Neural crest cell (in vitro differentiated cells): ENCODE measurements at places on chromosomes 16 and 17. TPM values are rescaled to one million over a fixed set of nuclear protein-coding genes. Genes with fewer than 3 reads are reported as not detected.

DNA sequence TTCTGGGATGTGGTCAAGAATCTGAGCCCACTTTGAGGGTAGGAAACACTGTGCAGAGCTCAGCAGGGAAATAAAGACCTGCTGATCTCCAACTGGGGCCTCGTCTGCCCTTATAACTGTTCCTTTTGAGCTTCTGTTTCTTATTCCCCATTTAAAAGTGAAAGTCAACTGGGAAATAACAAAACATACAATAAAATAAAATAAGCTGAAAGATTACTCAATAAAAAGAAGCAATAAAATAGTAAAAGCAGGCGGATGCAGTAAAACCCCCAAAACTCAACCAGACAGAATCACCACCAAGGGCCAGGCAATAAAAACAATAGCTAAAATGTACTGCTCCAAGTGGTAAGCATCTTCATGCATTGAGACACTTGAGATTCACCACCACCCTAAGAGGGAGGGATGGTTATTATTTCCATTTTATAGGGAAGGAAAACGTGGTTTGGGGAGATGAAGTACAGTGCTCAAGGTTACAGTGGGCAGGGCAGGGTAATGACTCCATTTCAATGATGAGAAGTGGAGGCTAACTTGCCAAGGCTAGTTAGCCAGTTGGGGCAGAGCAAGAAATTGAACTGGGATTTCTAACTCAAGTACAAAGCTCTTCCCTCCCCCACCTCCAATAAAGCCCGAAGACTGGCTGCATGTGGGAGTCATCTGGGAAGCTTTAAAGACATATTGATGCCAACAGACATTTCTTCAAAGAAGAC, 6.4 kb upstream of the SPACA3 start:
- H3K27me3 ChIP-seq: peaks cover 15% of the 10 kb centered on the region
- peaks cover 6% of the 10 kb centered on the region for H3K36me3 ChIP-seq
- no peaks in the 10 kb centered on the region for H3K4me1 ChIP-seq
- DNase-seq: no peak
- no peak overlapping the region for H3K4me3 ChIP-seq

GRCh38 chr17:31900877-31901276, 631 bp downstream of the UTP6 start:
- H3K36me3 ChIP-seq: peaks cover 3% of the 10 kb centered on the region
- H3K27me3 ChIP-seq: no peaks in the 10 kb centered on the region
- no peak for DNase-seq
- no peak overlapping the region for H3K4me3 ChIP-seq
- peaks cover 3% of the 10 kb centered on the region for H3K4me1 ChIP-seq

DNA sequence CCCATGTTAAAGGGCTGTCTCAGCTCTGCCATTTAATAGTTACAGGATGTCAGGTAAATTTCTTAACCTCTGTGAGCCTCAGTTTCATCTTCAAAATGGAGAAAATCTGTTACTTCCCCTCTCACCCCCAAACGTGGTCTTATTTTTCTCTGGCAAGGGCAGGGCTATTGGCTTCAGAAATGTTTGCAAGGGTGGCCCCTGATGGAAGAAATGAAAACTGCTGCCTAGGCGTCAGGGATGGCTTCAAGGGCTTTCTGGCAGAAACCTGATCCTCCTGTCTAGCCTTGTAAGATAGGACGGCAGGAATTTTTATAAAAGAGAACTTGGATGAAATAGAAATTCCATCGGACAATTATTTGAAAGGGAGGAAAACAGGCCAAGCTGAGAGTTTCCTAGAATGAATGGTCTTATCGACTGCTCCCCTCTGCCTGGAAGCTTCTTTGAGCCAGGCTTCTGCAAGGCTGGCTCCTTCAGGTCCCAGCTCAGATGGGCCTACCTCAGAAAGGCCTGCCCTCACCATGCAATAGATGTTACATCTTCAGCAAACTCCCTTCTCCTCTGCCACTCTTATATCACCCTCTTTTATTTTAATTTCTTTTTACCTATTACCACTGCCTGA, 43.0 kb upstream of the TANGO6 start:
- H3K36me3 ChIP-seq: no peaks in the 10 kb centered on the region
- H3K4me3 ChIP-seq: no peak overlapping the region
- no peak overlapping the region for H3K27ac ChIP-seq
- no peaks in the 10 kb centered on the region for H3K4me1 ChIP-seq
- DNase-seq: peak; percentile 60

Gene CCL13
- total RNA-seq: not detected in 2 replicates

DNA sequence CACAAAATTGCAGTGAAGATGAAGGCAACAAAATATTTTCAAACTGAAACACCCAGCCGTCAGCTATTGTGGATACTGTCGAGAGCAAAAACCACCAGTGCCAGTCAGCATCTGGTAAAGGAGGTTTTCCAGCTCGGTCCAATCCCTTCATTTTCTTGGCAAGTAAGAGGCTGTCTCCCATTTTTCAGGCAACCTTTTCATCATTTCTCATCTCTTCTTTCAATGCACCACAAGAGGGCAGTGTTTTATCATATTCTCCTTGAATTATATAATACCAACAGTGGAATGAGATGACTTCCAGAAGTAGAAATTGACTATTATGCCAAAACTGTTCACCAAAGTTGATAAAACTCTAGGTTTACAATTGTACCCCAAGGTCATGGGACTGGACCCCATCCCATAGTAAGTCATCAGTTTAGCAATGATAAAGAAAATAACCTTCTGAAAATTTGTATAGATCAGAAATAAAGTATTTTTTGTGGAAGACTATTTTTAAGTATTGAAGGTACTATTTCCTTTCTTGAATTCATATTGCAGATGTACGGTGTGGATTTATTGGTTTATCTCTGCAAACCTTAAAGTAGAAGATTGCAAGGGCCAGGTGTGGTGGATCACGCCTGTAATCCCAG, 16.8 kb downstream of the NQO1 start:
- H3K4me1 ChIP-seq: no peaks in the 10 kb centered on the region
- no peaks in the 10 kb centered on the region for H3K27me3 ChIP-seq
- peaks cover 4% of the 10 kb centered on the region for H3K36me3 ChIP-seq

Gene PRSS27
- total RNA-seq: 5.3 and 7.8 TPM in 2 replicates

- DNase-seq: no peak
- peaks cover 4% of the 10 kb centered on the region for H3K4me1 ChIP-seq
- H3K36me3 ChIP-seq: no peaks in the 10 kb centered on the region
- no peak overlapping the region for H3K27ac ChIP-seq
- H3K4me3 ChIP-seq: no peak overlapping the region
Measured at GRCh38 chr16:48970216-48970615, 311.4 kb downstream of the CBLN1 start.

DNA sequence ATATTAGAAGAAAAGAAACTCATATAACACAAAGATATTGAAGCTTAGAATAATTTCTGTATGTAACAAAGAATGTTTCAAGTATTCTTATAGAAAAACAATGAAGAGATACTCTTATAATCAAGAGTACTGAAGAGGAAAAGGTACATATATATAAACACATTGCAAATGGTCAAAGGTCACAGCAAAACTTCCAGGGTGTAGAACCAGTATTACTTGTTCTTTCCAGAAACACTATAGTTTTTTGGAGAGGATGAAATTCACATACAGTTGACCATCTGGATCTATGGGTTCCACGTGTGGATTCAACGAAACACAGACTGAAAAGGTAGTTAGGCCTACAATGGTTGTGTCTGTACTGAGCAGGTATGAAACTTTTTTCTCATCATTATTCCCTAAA, 22.6 kb downstream of the PRPSAP1 start:
- no peak overlapping the region for H3K27ac ChIP-seq
- H3K36me3 ChIP-seq: peaks cover 6% of the 10 kb centered on the region
- no peak overlapping the region for H3K4me3 ChIP-seq
- H3K27me3 ChIP-seq: no peaks in the 10 kb centered on the region
- peaks cover 8% of the 10 kb centered on the region for H3K4me1 ChIP-seq
- DNase-seq: no peak

GRCh38 chr16:46748775-46749705, 896 bp upstream of the MYLK3 start:
- DNase-seq: no peak
- H3K36me3 ChIP-seq: no peaks in the 10 kb centered on the region
- H3K27me3 ChIP-seq: no peaks in the 10 kb centered on the region
- no peak overlapping the region for H3K4me3 ChIP-seq
- peaks cover 37% of the 10 kb centered on the region for H3K4me1 ChIP-seq

GRCh38 chr17:44061446-44061845, 5.0 kb downstream of the LSM12 start:
- H3K4me1 ChIP-seq: peaks cover 20% of the 10 kb centered on the region
- no peak for DNase-seq
- no peaks in the 10 kb centered on the region for H3K27me3 ChIP-seq
- H3K27ac ChIP-seq: no peak overlapping the region

GRCh38 chr17:10171122-10171571, 27.3 kb downstream of the GAS7 start:
- H3K36me3 ChIP-seq: no peaks in the 10 kb centered on the region
- DNase-seq: no peak
- peaks cover 20% of the 10 kb centered on the region for H3K4me1 ChIP-seq
- H3K4me3 ChIP-seq: no peak overlapping the region
- H3K27ac ChIP-seq: peak overlapping the region; percentile 46
- peaks cover 7% of the 10 kb centered on the region for H3K27me3 ChIP-seq

Gene GUCY2D
- total RNA-seq: not detected in 2 replicates

Gene TPSG1
- not detected in 2 replicates for total RNA-seq

GRCh38 chr17:32741381-32741780, 135.5 kb downstream of the MYO1D start:
- no peak overlapping the region for H3K27ac ChIP-seq
- H3K4me1 ChIP-seq: peaks cover 16% of the 10 kb centered on the region
- DNase-seq: no peak
- no peak overlapping the region for H3K4me3 ChIP-seq

DNA sequence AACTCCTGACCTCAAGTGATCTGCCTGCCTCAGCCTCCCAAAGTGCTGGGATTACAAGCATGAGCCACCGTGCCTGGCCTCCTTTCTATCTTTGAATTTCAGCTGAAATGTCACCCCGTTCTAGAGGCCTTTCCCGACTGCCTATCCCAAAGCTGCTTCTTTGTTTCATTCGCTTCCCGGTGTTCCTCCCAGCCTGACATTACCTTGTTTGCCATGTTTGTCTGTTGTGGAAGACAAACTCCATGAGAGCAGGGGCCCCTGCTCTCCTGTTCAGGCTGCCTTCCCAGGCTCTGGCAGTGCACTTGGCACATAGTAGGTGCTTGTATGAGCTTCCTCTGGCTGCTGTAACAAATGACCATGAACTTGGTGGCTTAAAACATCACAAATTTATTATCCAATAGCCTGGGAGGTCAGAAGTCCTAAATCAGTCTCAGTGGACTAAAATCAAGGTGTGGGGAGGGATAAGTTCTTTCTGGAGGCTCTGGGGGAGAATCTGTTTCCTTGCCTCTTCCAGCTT, 2.6 kb upstream of the CCL22 start:
- no peaks in the 10 kb centered on the region for H3K36me3 ChIP-seq
- H3K27me3 ChIP-seq: peaks cover 7% of the 10 kb centered on the region
- no peak overlapping the region for H3K4me3 ChIP-seq
- H3K4me1 ChIP-seq: no peaks in the 10 kb centered on the region
- H3K27ac ChIP-seq: no peak overlapping the region
- no peak for DNase-seq

DNA sequence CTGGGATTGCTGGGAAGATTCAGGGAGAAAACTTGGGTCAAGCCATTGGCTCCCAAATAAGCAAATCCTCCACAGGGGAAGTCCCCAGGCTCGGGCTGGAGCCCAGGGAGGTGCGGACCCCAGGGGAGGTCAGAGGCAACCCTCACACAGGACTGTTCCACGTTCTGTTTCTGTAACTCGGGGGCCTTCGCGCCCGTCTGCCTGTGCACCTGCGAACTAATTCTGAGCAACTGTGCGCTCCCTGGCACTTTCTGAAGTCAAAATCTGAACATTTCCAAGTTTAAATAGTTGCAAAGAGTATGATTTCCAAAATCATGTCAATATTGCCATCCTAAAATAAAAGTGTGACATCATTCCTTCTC, 16.8 kb downstream of the TIMM22 start:
- H3K36me3 ChIP-seq: no peaks in the 10 kb centered on the region
- no peak overlapping the region for H3K4me3 ChIP-seq
- H3K4me1 ChIP-seq: no peaks in the 10 kb centered on the region
- no peak for DNase-seq
